ENCODE measurements at places on chromosomes 4 and X. TPM values are rescaled to one million over a fixed set of nuclear protein-coding genes. Genes with fewer than 3 reads are reported as not detected.

The LRIT3 gene
- not detected for total RNA-seq

The GABRG1 gene
- not detected for total RNA-seq

The AMBN gene
- total RNA-seq = not detected

The RNF128 gene
- total RNA-seq = under 0.01 TPM

- no peak for DNase-seq
These were observed 151.5 kb downstream of the CHIC2 start for GRCh38 chr4:53912766-53913497.

DNA sequence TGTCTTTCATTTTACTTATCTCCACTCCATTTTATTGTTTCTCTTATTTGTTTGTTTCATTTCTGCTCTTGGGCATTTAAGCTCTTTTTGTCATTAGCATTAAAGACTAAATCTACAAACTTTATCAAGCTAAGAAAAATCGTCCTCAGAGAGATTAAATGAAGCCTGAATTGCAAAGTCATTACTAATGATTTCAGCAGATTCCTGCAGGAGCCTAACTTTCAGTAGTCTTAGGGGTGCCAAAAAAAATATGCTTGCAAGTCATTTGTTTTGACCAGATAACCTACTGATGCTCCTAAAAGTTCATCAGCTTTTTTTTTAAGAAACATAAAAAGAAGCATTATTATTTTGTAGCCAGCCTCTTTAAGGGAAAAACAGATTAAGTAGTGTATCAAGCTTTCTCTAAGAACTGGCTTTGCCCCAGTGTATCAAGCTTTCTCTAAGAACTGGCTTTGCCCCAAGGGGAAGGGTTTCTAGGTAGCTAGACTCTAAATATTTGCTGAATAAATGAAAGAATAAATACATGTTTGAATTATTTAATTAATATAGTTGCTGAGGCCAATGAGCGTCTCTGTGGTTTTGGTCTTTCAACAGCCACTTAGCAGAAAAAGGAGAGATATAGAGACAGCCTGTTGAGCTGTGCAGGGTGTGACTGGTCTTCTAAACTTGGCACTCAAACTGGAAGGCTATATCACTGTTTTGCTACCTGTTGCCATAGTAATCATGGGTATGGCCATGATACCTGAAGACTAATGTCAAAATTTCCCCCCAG, 174.2 kb downstream of the BTC start:
- no peak for DNase-seq
